ENCODE measurements at places on chromosomes 2 and 18.

GRCh38 chr18:43793910-43794309 lies 516.6 kb upstream of the SYT4 start:
- DNase-seq, result no peak

DNA sequence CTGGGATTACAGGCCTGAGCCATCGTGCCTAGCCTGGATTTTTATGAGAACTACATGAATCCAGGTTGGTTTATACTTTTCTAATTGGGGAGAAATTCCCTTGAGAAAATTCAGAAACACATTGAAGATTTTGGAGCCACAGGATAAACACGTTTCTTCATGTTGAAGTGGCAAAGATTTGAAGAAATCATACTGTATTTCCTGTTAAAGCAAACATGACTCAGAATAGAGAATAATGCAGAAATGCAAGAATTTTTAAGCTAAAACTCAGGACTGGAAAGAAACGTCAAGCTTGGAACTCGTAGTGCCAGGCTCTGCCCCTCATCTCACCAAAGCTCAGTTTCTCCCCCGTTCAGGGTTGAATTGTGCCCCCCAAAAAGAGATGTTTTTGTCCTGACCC lies 32.1 kb upstream of the TAF1B start:
- no peak for DNase-seq

GRCh38 chr18:56351911-56352500 lies 286.4 kb downstream of the TXNL1 start:
- DNase-seq, result no peak

- no peak for DNase-seq
Observed at GRCh38 chr2:137910641-137911040, 53.6 kb upstream of the HNMT start.

GRCh38 chr2:100616841-100617390 lies 54.1 kb downstream of the PDCL3 start:
- DNase-seq, result no peak

- no peak for DNase-seq
Observed at GRCh38 chr2:28454016-28454930, 41.6 kb upstream of the PLB1 start.

DNA sequence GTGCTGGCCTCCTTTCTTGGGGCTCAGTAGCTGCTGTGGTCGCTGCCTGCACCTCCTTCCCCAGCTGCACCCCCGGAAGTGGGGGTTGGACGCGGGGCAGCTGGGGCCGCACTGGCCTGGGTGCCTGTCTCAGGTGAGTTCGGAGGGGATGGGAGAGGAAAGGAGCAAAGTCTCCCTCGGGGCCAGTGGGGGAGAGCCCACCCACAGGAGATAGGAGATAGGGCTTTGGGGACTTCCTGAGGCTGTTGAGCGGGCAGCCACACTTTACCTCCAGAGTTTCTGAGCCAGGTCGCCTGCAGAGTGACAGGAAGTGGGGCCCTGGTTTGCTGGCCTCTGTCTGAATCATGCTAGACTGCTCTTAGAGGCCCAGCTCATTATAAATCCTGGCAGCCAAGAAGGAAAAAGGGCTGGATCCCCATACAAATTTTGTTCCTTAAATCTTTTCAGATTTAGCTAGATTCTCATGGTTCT lies 8.1 kb downstream of the MBP start:
- peak; percentile 39 for DNase-seq

GRCh38 chr2:39123436-39123999 lies 2.7 kb upstream of the SOS1 start:
- no peak for DNase-seq

- no peak for DNase-seq
Observed at GRCh38 chr2:192124571-192124970, 70.2 kb downstream of the TMEFF2 start.

DNA sequence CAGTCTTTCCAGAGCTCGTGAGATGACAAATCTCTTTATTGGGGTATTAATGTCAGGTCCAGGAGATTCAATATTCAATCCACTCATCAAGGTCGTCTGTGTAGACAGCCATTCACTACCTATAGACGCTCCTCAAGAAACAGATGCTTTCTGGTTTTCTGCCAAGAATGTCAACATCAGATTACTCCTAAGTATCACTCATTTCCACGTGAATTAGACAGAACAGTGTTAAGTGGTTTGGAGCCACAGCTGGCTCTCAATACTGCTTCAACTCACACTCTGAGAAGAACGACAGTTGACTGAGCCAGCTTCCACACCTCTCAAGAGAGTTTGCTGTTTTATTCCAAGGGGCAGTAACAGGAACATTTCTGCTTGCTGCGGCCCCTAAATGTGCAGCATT lies 113.5 kb upstream of the NEDD4L start:
- DNase-seq, result no peak

GRCh38 chr18:76246590-76246989 lies 248.5 kb downstream of the ZNF516 start:
- no peak for DNase-seq

DNA sequence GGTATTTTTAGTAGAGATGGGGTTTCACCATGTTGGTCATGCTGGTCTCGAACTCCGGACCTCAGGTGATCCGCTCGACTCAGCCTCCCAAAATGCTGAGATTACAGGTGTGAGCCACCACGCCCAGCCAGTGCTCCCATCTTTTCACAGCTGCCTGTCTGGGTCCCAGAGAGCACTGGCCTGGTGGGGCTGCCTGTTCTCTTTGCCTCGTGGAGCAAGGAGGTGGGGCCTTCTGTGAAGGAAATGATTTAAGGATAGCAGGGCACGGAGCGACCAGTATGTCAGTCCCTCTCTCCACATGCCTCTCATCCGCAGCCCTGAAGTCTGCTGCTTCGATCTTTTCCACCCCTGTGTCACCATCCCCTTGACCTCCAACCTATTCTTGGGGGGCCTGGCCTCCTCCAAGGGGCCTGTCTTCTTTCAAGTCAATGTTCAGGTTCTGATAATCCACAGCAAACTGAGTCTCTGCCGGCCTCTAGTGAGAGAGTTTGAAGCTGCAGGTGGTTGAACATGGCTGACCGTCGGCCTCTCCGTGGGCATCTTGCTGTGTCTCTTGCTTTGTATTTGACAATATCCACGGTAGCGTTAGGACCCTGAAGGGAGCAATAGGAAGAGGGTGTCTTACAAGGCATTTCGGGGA lies 28.2 kb upstream of the GIGYF2 start:
- DNase-seq, result no peak

DNA sequence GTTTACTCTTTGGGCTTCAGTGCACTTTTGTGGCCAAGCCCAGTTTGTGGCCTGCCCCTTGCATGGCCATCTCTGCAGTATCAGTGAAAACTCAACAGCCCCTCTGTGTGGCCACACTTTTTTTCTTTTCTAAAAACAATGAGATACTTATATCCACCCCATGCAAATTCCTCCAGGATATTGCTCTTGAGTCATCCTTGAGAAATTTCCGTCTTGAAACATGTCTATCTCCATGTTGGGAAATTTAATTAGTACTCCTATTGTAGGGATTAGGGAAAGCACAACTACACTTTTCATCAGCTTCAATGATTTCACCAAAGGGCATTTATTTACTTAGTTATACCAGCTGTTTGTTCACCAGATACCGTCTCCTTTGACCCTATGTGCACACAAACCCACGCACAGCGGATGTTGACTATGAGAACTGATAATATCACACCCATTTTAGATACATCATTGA lies 993.1 kb downstream of the TSN start:
- DNase-seq, result no peak

Measured in activated T-helper 9 cell treated with anti-CD3 and anti-CD28 coated beads, Interleukin-2, amount 50 U/mL, for 16 hours (primary cell).